ENCODE measurements at places on chromosomes 6 and 20.

DNA sequence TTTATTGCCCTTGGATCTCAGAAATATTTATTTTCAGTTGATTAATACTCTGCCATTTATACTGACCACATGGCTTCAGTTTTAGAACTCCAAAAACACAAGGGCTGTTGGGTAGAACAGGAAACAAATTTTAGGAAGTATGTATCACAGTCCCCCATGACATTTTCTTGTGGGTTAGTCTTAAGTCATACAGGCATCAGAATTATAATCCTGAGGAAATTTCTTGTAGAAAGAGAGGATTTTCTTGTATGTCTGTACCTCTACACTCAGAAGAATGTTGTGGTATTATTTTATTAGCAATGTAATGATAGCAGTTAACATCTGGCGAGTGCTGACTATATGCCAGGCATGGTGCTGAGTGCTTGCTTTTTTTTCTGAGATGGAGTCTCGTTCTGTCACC is 302.9 kb downstream of the CLIC5 start:
- no peak for DNase-seq

GRCh38 chr6:72651174-72651573 is 29.3 kb downstream of the KCNQ5 start:
- no peak for DNase-seq

DNA sequence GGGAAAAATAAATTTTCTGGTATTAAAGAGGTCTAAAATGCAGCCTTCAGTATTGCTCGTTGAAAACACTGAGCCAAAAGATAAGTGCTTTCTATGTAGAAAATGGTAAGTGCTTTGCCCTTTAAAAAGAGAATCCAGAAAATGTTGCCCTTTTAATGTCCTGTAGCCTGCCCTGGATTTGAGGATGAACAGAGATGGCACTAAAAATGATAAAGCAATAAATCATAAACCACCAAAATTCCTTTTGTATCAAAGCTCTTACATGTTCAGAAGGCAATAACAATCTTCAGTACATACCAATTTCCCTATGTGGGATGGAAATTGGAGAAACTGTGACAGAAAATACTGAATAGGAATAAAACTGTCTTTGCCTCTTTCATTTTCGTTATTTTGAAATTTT is 405.8 kb downstream of the PHF3 start:
- DNase-seq: no peak

DNA sequence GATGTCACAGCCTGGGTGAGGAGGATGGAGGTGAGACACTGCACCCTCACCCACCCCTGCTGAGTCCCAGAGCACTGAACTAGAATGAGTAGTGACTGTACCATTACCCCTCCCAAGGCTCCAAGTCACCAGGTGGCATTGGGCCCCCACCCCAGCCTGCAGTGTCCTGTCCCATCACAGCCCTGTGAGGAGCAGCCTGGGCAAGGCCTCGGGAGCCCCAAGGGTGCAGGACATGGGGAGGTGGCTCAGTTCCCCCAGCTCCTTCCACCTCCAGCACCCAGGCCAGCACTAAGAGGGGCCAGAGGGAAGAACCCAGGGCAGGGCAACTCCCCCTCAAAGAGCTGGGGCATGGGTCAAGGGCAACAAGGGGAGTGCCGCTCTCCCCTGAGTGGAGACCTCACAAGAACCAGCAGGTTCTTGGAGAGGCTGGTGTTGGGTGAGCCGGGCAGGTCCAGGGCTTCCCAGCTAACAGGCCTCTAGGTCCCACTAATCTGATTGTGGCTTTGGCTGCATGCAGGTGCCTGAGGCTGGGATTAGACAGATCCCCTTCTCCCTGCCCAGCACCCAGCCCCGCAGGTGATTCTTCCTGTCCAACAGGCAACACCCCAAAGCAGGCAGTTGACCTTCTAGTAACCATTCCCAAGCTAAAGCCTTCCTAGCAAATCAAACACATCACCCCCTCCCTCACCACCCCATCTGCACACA is 2.6 kb downstream of the CST4 start:
- DNase-seq: no peak

DNA sequence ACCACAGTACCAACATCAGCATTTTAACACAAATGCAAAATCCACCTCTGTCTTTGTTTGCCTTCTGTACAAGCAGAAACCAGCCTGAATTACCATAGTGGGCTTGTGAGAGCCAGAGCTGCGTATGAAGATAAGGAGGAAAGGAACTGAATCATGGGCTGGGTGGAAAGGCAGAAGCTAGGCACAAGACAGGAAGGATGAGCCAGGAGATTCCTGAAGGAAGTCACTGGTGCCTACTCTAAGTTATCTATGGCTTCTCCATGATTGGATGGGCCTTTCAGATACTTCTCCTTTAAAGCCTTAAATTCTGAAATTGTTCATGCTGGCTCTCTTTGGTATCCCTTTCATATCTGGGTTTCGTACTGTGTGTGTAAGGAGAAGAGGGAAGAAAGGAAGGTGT is 140.6 kb downstream of the LCA5 start:
- DNase-seq: no peak

- DNase-seq: no peak
These were observed 135.3 kb upstream of the BEND6 start for GRCh38 chr6:56819604-56820003.

GRCh38 chr20:1946442-1946761 is 47.5 kb downstream of the PDYN start:
- DNase-seq: no peak

DNA sequence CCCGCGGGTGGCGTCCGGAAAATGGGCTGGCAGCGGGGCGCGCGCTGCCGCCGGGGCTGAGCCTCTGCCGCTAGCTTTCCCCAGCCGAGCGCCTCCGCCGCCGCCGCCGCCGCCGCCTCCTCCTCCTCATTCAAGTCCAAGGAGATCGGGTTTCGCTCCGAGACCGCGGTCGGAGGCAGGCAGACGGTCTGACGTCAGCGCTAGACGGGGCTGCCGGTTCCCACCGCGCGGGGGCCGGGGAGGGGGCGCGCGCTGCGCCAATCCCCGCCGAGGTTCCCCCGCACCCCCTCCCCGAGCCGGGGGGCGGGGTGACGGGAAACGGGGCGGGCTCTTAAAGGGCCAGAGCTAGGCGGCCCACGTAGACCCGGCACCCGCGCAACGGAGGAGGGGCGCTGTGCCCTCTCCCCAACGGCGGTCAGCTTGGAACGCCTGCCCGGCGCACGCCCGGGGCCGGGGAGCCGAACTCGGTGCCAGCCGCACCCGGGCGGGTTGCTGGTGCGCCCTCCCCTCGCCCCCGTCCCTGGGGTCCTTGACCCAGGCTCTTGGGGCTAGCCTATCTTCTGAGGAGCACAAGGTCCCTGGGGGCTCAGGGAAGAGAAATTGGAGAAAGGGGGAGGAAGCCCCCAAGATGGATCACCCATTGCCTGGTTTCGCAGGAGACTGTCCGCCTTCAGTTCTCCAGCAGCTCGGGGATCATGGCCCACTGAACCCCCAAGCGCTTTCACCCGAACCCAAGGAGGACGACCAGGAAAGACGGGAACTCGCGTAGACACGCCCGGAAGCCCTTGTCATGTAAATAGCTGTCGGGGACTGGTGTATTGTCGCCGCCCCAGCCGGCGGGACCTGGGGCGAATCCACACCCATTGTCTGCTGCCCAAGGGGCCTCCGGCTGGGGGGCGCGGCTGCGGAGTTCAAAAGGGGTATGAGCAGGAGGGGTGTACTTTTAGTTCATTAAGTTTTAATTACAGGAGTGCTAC is at the start of gene PMEPA1:
PMEPA1 (minus strand) TSS at position 193 of the 977 bp plus-strand sequence. CDS start 433 bp downstream, outside the sequence.
- peak; percentile 72 for DNase-seq

- no peak for DNase-seq
These were observed 277.1 kb downstream of the KHDC1L start for GRCh38 chr6:72948153-72948552.

- DNase-seq: no peak
These were observed 18.7 kb upstream of the APMAP start for GRCh38 chr20:25011261-25011660.

- DNase-seq: no peak
These were observed 176.7 kb downstream of the REV3L start for GRCh38 chr6:111306104-111306888.

DNA sequence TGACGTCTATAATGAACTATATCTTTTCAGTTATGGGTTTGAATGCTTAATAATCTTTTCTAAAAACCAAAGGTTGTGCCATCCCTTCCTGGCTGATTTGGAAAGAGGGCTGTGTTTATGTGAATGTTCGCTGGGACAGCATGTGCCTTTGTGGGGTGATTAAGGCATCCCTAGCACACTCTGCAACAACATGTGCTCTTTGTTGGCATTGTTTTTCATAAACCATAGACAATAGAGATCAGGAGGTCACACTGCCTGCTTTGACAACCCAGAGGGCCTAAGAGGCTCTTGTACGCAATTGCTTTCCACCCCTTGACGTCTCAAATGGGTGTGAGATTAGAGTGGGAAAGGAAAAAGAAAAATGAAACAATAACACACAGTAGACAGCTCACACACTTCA is 116.0 kb downstream of the LRRC1 start:
- DNase-seq: no peak

DNA sequence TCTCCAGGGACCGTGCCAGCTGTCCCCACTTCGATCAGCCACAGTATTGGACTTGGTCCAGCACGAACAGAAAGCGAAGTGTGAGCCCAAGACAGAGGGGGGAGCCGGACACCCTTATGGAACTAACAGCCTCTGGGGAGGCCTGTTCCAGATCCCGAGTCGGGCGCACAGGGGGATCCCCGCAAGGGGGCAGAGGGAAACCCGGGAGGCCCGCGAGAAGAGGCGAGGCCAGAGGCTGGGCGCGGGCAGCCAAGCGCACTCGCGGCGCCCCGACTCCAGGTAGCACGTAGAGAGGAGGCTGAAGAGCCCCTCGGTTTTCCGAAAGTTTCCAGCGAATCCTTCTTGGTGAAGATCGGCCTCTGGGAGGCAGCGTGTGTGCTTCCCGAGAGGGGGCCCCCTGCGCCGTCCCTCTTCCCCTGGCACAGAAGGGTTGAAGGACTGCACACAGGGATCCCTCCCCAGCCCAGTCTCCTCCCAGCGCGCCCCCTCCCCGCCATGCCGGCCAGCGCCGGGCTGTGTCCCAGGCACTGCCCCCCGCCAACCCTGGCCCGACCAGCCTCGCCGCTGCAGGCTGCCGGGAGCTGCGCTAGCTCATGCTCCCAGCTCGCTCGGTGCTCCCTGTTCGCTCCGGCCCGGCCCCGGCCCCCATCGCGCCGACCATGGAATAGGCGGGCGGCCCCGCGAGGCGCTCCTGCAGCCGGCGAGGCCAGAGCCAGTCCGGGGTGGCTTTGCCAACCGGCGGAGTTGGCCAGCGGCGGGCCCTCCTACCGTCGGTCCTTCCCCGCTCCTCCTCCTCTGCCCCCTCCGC is 577 bp upstream of the SLC24A3 start:
- DNase-seq: no peak

GRCh38 chr6:28725890-28726348 is 197.9 kb downstream of the TRIM27 start:
- no peak for DNase-seq

DNA sequence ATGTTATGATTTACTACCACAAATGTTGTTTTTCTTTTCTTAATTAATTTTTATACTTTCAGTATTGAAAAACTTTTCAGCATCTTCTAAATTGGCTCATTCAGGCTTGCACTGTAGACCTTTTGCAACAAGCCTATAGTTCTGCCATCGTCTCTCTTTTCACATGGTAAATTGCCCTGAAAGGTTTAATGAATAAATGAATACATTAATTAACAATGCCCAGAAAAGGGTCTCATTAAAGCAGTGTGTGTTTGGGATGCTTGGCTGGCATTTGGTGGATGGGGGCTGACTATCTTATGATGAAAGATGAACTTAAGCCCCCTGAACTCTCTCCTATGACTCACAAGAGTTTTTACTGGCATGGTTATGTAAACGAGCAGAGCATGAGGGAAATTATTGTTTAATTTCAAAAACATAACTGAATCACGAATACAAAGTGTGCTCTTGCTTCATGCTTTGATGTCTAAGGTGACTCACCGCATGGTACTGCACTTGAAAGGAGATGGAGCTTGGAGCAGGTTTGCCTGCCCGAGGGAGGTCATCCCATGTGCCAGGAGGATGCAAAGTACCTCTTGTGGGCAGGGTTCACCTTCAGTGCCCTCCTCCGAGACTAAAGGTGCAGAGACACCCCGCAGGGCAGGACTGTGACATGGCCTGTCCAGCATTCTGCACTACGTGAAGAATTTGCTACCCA is 13.8 kb upstream of the PCK1 start:
- no peak for DNase-seq

- DNase-seq: no peak
These were observed 20.9 kb upstream of the RPN2 start for GRCh38 chr20:37158248-37158647.

DNA sequence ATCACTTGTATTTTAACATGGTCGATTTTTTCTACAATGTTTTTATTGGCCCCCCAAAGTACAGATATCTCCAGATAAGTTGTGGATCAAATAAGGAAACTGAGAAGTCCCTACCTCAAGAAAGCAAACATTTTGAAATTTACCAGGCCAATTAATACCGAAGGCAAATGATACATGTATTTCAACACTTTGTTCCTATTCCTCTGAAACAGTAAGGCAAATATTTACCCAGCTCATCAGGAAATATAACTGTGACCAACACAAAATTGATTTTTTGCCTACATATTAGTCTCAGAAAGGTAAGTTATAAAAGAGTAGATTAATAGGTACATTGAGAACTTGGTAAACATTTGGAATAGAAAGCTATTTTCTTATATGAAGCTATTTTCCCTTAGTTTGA is 51.3 kb upstream of the ADGRF5 start:
- DNase-seq: no peak

DNA sequence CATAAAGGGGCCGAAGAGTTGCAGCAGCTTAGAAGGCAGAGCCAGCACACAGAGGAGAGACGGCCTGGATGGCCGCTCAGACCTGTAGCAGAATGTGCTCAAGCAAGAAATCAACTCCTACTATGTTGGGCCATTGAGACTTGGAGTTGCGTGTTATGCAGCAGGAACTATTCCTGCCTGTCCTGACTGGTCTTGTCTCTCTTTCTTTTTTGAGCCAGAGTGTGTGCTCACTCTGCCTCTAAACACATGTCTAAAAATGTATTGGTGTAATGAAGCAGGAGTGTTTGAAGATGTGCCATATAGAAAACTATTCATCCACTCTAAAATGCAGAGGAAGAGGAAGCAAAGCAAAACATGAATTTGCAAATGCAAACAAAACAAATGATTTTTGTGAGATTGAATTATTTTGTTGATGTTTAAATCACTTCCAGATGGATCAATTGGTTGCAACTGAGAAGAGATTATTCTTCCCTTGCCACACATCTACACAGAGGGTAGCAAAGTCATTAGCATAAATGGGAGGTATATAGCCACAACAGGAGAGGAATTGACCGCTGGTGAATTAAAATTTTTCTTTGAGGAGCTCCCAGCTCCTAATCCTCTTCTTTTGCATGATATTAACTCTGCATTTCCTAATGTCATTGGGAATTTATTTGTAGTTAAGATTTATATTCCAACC is 20.4 kb upstream of the SYNJ2 start:
- no peak for DNase-seq

- DNase-seq: no peak
These were observed 329.3 kb upstream of the IRAK1BP1 start for GRCh38 chr6:78538002-78538401.

DNA sequence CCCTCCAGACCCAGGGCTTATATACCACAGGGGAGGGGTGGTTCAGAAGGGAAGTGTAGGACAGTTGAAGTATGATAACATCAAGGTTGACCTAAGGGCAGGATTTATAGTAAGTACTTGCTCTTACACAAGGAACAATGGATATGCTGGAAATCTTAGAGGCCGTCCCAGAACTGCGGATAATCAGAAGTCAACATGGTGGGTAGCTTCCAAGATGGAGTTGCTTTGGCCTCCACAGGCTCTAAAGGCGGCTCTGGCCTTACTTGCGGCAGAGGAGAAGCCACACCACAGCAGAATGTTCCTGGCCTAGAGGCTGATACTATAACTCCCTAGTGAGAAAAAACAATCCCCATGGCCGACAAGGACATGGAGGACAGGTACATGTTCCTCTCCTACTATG is 344.7 kb downstream of the CDC5L start:
- DNase-seq: no peak

GRCh38 chr6:149443411-149444181 is 41.2 kb downstream of the ZC3H12D start:
- DNase-seq: no peak
